ENCODE measurements at places on chromosomes 7 and 10. TPM values are rescaled to one million over a fixed set of nuclear protein-coding genes. Genes with fewer than 3 reads are reported as not detected.

The PLPP4 gene
- 8.0 TPM for total RNA-seq

The ABCB4 gene
- under 0.01 TPM for total RNA-seq

GRCh38 chr7:42285383-42285824 lies 48.4 kb upstream of the GLI3 start:
- H3K36me3 ChIP-seq, result no peaks in the 10 kb centered on the region
- no peak for DNase-seq
- H3K4me3 ChIP-seq, result no peak overlapping the region
- H3K27me3 ChIP-seq, result peaks cover 31% of the 10 kb centered on the region
- H3K4me1 ChIP-seq, result peaks cover 6% of the 10 kb centered on the region

DNA sequence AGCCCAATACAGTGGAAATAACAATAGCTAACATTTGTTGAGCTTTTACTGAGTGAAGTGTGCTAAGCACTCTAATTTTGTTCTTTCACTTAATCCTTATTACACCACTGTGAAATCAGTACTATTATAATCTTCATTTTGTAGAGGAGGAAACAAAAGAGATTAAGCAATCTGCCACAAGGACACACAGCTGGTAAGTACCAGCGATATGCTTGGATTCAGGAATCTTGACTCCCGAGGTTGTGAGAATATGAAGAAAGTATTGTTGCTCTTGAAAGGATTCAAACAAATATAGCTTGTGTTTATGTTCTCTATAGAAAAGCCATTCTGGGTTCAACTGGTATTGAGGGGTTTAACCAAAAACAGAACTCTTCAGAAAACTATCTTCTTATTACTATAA lies 93.7 kb upstream of the HECTD2 start:
- H3K4me3 ChIP-seq, result no peak overlapping the region
- no peaks in the 10 kb centered on the region for H3K27me3 ChIP-seq
- H3K4me1 ChIP-seq, result peaks cover 5% of the 10 kb centered on the region

DNA sequence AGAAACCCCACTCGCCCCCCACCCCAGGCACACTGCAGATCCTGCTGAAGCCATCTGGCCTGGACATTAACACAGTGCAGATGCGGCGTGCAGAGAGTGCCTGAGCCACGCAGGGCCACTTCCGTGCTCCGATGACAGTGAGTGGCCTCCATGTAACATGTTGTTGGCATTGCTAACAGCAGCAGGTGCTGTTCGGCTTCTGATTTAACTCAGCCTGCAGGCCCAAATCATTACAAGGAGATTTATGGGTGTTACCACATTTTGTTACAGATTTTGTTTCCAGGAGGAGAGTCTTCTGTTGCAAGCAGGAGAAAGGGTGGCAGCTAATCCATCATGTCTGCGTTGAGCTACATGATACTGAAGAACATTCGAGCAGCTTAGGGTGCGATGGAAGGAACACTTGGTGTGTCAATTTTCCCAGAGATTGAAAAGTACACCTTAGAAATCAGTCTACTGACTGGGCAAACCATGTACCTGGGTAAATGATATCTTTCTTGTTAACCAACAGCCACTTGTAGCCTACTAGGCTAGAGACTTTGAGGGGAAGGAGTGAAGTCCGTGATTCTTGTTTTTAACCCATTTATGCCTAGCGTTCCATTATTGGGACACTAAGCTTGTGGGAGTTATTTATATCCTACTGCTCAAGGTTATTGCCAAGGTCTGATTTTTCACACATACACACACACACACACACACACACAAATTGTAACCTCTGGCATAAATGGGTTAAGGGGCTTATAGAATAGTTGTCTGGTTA lies 90.0 kb downstream of the JCAD start:
- H3K4me3 ChIP-seq, result no peak overlapping the region
- no peaks in the 10 kb centered on the region for H3K36me3 ChIP-seq
- no peak for DNase-seq
- H3K27me3 ChIP-seq, result peaks cover 6% of the 10 kb centered on the region
- H3K4me1 ChIP-seq, result no peaks in the 10 kb centered on the region
- no peak overlapping the region for H3K27ac ChIP-seq

GRCh38 chr10:13302821-13303555 lies 3.1 kb upstream of the PHYH start:
- H3K27ac ChIP-seq, result no peak overlapping the region
- no peak for DNase-seq
- peaks cover 8% of the 10 kb centered on the region for H3K4me1 ChIP-seq
- H3K4me3 ChIP-seq, result peak overlapping the region; percentile 91
- H3K36me3 ChIP-seq, result no peaks in the 10 kb centered on the region
- H3K27me3 ChIP-seq, result no peaks in the 10 kb centered on the region

GRCh38 chr10:119516381-119517234 lies 25.9 kb downstream of the RGS10 start:
- peaks cover 12% of the 10 kb centered on the region for H3K4me1 ChIP-seq
- H3K27me3 ChIP-seq, result no peaks in the 10 kb centered on the region
- H3K36me3 ChIP-seq, result peaks cover 15% of the 10 kb centered on the region
- no peak for DNase-seq
- no peak overlapping the region for H3K4me3 ChIP-seq

The MACC1 gene
- 0.36 TPM for total RNA-seq

- no peaks in the 10 kb centered on the region for H3K4me1 ChIP-seq
- H3K27ac ChIP-seq, result no peak overlapping the region
- H3K27me3 ChIP-seq, result no peaks in the 10 kb centered on the region
Measured at GRCh38 chr7:26216049-26216448, 14.5 kb downstream of the CBX3 start.

GRCh38 chr7:137635132-137635531 lies 211.6 kb downstream of the DGKI start:
- no peak for DNase-seq
- no peak overlapping the region for H3K4me3 ChIP-seq

- H3K27me3 ChIP-seq, result no peaks in the 10 kb centered on the region
- DNase-seq, result no peak
- peaks cover 11% of the 10 kb centered on the region for H3K36me3 ChIP-seq
Measured at GRCh38 chr7:139232904-139233303, 1.9 kb downstream of the UBN2 start.

The PTPRE gene
- 5.9 TPM for total RNA-seq

Measured in osteoblast (primary cell).